Neural progenitor cell (in vitro differentiated cells): ENCODE measurements at places on chromosomes 6 and 20. TPM values are rescaled to one million over a fixed set of nuclear protein-coding genes. Genes with fewer than 3 reads are reported as not detected.

HLA-A gene
- 107 and 278 TPM in 2 replicates for total RNA-seq

GRCh38 chr6:52013035-52013434 lies 74.4 kb downstream of the PKHD1 start:
- DNase-seq: no peak

DNA sequence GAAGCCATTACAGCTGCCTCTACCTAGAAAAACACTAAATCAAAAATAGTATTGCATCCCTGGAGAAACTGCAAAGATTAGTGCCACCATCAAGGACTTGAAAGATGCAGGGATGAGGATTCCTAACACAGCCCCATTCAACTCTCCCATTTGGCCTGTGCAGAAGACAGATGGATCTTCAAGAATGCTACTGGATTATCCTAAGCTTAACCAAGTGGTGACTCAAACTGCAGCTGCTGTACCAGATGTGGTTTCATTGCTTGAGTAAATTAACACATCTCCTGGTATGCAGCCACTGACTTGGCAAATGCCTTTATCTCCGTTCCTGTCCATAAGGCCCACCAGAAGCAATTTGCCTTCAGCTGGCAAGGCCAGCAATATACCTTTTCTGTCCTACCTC lies 117.4 kb downstream of the TBC1D32 start:
- no peak for DNase-seq

DNA sequence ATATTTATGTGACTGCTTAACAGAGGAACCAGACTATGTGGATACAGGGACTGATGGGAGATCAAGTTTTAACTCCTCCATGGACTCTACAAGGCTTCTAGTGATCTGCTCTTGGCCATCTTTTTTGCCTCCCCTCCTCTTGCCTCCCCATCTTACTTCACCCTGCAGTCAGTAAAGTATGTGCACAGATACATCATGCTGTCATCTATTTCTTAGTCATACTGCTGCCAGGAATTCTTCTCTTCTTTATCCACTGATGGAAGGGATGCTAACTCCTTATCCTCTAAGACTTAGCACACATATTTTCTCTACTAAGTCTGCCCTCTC lies 27.6 kb upstream of the FAM83C start:
- DNase-seq: no peak

DNA sequence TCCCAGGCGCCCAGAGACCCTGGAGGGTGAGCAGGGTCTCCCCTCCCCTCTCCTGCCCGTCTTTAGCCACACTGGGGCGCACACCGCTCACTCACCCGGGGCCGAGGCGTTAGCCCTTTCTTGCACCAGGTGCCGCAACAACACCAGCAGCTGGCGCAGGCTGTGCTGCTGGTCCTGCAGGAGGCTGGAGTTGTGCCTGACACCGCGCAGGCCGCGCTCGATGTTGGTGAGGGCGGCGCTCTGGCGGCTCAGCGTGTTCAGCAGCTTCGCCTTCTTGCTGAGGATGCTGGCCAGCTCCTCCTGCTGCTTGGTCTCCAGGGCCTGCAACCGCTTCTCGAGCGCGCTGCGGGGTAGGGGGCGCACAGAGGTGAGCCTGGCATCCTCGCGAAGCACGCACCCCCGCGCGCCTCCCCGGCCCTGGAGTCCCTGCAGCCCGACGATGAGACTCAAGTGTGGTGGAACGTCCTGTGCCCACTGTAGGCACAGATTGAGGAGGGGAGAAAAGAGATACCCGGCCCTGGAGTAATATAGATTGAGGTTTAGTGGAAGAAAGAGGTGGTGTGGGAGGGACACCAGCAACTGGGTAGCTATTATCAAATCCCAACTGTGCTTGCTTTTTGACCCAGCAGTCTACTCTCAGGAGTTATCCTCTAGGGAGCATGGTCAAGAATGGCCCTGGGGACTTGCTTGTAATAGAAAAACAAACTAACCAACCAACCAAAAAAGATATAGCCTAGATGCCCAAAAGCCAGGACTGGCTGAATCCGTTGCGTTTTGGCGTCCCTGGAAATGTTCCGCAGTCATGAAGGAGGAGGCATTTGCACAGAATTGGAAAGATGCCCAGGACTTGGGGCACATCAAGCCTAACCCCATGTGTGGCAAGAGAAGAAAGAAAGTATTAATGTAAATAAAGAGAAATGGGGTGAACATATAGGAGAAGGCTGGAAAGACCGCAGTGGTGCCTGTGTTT lies 30.9 kb downstream of the ANGPT4 start:
- DNase-seq: peak; percentile 94

DNA sequence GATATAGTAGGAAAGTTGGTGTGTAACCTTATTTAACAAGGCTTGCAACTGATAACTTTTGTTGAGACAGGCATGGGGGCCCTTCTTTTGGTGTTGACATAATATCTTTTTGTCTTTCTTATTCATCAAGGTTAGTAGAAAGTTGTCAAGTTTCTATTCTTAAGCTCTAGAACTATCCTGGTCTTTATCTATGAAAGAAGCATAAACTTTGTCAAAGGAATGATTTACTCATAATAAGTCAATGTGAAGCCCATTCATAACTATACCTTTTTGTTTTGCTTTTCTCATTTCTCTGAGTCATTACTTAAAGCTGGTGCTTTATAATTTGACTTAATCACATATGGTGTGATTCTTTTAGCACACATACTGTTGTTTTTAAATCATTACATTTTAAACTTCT lies 312.4 kb downstream of the UTRN start:
- DNase-seq: no peak

GRCh38 chr20:62237514-62237800 lies 864 bp upstream of the OSBPL2 start:
- no peak for DNase-seq

GRCh38 chr6:73560182-73560732 lies 39.4 kb upstream of the EEF1A1 start:
- DNase-seq: no peak

DNA sequence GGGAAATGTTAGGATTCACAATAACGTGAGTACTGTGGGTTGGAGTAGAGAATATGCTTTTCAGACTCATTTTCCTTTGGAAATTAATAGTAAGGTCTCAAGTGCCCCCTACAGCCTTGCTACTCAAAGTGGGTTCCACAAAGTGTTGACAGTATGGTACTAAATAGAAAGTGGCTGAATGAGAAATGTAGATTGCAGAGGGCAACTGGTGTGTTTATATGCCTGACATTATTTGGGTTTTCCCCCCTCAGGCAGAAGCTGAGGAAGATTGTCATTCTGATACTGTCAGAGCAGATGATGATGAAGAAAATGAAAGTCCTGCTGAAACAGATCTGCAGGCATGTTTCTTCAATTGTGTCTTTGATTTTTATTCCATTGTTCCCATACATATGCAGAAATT lies 5.6 kb downstream of the FBXO9 start:
- no peak for DNase-seq
